ENCODE measurements at places on chromosomes 13 and 19.

DNA sequence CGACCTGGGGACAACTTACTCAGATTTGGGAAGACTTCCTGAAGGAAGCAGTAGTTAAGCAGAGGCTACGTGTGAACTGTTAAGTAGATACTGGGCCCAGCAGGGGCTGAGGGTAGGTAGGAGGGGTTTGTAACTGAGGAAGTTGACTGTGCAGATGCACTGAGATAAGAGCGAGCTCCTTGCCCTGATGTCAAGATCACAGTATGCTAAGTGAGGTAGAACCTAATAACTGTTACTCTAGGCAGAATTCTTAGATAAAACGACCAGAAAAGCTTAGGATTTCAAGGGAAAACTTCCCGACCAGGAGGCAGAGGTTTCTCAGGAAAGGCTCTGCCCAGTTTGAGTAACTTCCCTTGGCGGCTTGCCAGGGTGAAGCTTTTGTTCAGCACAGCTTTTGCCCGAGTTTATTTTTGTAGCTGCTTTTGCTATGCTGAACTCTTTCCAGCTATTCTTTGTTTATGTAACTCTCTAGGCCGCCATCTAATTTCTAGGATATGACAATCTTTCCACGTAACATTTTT is 632.1 kb downstream of the DIAPH3 start:
- DNase-seq, result no peak

DNA sequence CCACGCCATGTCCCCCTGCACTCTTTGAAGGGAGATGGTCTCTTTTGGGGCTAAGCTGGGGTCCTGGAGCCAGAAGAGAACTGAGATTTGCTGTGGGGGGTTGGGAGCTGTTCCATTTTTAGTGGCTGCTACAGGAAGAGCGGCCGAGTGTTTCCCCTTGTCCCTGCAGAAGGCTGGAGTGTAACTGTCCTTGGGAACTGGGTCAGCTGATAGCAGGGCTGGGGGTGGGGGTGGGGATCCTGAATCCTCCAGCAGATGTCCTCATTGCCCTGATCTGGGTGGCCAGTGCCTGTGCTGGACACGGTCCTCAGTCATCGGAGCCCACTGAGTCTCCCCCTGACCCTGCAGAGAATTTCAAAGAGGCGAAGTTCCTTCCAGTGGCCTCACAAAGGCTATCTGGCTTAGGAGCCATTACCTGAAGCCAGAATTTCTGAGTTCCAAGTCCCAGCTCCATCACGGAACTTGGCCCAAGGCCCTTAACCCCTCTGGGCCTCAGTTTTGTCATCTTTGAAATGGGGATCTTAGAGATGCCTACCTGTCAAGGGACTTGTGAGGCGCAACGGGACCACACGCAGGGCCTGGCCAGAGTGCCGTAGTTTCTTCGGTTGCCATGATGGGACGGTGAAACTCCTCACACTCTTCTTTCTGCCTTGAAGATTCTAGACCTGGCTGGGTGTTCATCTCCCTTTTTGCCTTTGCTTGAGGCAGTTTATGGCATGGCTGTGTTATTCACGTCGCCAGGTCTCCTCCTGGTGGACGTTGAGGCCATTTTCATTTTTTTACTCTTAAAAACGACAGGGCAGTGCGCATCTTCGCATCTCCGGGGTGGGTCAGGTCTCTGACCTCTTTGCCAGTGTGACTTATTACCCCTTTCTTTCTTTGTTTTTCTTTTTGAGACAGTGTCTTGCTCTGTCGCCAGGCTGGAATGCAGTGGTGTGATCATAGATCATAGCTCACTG is 51.9 kb downstream of the DNM2 start:
- DNase-seq, result no peak

DNA sequence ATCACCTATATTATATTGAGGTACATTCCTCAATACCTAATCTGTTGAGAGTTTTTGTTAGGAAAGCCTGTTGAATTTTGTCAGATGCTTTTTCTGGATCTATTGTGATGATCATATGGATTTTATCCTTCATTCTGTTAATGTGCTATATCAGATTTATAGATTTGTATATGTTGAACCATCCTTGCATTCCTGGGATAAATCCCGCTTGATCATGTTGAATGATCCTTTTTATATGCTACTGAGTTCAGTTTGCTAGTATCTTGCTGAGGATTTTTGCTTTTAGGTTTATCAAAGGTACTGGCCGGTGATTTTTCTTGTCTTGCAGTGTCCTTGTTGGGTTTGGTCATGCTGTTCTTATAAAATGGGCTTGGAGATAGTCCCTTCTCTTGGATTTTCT is 12.0 kb upstream of the ZNF331 start:
- DNase-seq, result no peak

- no peak for DNase-seq
Observed at GRCh38 chr13:37686501-37686900, 87.9 kb upstream of the POSTN start.

GRCh38 chr19:13585512-13585911 is 79.2 kb upstream of the CACNA1A start:
- DNase-seq, result no peak

- DNase-seq, result no peak
Observed at GRCh38 chr19:57559008-57559403, 657 bp downstream of the ZNF550 start.

- no peak for DNase-seq
Observed at GRCh38 chr19:11191273-11191755, 6.0 kb downstream of the KANK2 start.

DNA sequence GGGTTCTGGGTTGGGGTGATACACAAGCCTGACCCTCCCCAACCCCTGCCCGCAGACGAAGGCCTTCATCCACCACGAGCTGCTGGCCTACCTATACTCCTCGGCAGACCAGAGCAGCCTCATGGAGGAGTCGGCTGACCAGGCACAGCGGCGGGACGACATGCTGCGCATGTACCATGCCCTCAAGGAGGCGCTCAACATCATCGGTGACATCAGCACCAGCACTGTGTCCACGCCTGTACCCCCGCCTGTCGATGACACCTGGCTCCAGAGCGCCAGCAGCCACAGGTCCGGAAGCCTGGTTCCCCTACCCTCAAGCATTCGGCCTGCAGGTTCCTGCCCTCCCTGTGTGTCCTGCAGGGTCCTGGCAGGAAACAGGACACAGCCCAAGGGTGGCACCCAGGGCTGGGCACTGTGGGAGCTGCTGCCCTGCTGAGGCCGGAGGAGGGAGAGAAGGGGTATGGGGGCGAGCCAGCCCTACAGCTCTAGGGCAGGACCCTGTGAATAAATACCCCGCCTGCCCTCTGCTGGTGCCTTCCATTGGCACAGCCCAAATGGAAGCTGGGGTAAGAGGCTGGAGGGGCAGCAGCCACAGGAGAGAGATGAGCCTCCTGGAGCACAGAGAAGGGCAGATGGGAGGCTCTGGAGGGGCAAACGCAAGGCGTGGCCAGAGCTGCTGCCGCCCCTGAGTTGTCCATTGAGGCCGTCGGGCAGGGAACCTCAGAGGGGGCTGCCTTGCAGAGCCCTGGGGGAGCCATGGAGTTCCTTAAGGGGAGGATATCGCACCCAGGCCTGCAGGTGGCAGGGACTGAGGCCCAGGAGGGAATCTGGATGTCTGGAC is 6.8 kb downstream of the TMED1 start:
- no peak for DNase-seq

- DNase-seq, result no peak
Observed at GRCh38 chr13:67045357-67045756, 184.8 kb downstream of the PCDH9 start.

DNA sequence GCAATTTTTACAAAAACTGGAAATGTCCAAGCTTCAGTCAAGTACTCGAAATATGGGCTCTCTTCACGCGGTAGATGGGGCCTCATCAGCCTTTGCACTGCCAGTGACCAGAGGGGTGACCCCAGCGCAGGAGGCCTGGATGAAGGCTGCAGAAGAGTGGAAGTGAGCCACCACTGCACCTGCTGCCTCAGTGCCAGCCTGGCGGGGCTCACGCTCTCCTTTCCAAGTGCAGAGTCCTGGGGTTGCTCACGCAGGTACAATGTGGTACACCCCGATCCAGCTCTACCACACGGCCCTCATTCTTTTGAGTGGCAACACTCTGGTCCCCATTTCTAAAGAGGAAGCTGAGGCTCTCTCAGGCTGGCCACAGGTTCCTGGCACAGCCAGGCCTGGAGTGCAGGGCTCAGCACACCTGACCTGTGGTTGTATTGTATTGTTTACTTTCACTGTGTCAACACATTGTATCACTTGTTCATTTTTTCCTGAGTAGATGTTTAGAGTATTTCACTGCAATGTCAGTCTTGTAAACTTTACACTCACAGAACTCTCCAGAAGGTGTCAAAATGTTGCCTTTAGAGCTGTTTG is 97.3 kb upstream of the SOX1 start:
- no peak for DNase-seq

DNA sequence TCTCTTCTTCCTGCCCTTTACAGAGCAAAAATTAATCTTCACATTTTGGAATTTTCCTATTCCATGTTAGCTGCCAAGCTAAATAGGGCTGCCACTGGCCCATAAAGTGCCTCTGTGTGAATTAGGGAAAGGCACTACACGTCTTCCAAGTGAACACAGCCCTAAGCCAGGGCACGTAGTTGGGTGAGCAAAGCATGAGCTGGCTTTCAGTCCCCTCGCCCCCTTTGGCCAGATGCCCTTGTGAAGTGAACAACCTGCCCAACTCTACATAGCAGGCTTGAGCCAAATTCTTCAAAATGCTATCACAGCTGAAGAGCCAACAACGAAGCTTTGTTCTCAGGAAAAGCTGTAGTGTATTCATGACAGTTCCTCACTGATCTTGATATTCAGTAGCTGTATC is 213.1 kb downstream of the OXGR1 start:
- DNase-seq, result no peak

- DNase-seq, result no peak
Observed at GRCh38 chr13:38394777-38395496, 45.3 kb downstream of the UFM1 start.
